Stimulated activated CD4-positive, alpha-beta T cell treated with anti-CD3 and anti-CD28 coated beads, TNF-alpha, amount 100 ng/mL, for 24 hours (primary cell): ENCODE measurements at places on chromosomes 1 and 21.
A peak's percentile ranks its signal among the peaks of the same experiment; 100 is the strongest.

DNA sequence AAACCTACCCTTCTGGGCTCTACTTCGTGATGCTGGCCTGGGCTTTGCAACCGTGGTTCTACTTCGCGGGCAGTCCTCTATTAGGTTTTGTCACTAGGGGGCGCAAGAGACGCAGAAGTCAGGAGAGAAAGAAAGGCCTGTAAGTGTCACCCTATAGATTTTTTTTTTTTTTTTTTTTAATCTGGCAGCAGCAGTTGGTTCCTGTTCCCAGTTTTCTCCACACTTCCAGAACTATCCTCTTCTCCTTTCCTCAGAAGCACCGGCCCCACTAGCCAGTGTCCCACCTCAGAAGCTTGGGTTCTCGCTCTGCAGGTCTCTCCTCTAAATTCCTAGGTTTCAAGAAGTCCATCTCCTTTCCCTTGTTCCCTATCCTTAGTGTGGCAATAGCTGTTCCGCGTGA is 9.1 kb upstream of the LCE2D start:
- peak; percentile 13 for DNase-seq

GRCh38 chr1:77014073-77014788 is 147.0 kb downstream of the ST6GALNAC5 start:
- DNase-seq, result no peak

GRCh38 chr1:29126198-29126597 is 2.5 kb upstream of the TMEM200B start:
- DNase-seq, result no peak

- DNase-seq, result no peak
Measured at GRCh38 chr1:165893507-165893906, 66.1 kb downstream of the UCK2 start.

- no peak for DNase-seq
Measured at GRCh38 chr1:52670604-52671003, 27.5 kb downstream of the COA7 start.

DNA sequence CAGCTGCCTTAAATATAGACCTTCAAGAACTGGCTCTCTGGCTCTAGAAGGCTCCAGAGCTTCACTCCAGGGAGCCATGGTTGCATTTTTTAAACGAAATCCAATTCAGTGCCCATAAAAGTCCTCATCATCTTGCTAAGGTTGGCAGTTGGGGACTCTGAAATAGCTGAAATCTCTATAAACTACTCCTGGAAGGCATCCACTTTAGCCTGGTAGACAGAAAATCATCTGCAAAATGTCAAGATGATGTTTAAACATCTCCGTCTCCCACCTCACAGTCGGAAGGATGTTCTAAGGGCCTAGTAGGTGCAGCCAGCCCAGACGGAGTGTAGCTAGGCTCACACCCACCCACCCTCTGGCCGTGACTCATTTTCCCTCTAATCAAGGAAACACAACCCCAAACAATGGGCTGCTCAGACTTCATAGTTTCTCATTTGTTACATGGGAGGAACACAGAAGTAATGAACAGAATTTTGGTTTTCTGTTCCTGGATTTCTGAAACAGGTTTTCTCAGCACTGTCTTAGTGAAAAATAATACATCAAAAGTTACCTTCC is 235.4 kb upstream of the KAZN start:
- no peak for DNase-seq

- no peak for DNase-seq
Measured at GRCh38 chr1:214076708-214077065, 88.9 kb downstream of the PROX1 start.

DNA sequence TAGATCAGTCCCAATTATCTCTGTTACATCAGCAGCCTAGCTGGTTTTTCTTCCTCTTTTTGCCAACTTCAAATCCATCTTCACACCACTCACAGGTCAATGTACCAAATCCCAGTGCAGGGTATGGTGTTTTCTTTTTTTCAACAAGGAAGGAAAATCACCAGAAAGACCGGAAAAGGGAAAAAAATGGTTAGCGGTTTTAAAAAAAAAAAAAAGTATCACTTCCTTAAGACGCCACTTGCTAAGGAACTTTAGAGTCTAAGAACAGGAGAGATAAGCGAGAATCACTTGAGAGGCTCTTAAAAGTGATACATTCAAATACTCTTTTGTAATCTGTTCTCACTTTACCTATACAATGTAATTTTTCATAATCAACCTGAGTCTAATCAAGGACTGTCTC is 3.1 kb upstream of the OR10J1 start:
- no peak for DNase-seq

DNA sequence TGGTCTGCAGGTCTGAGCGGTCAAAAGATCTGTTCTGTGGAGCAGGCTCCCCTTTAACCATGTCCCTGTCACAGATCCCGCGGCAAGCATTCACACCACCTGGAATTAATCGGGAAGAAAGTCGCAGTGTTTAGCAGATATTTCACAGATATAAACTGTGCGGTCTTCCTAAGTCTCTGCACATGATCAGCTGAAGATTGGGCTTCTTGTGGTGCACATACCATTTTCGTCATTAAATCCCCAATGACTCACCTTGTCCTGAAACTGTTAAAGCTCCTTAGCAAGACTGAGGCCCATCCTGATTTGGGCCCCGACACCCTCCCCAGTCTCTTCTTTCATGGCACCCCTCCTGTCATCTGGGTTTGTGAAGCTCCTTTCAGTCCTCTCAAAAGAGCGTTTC is 158.8 kb downstream of the KIF26B start:
- no peak for DNase-seq

DNA sequence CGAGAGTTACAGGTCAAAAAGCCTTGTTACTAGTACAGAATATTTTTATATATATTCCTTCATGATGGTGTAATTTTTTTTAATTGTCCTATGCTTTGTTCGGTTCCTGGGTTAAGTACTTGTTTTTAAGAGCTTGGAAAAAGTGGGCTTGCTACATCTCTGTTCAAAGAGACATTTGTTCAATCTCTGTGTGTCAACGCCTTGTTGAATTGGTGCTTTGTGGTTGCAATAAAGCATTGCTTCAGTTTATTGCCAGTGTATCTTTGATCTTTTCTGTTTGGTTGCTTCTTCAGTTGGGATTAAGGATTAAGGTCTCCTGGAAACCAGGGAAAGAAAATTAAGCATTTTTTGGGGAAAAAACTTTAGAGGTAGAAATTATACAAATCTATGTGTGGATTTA is 47.7 kb upstream of the DNASE2B start:
- no peak for DNase-seq

- DNase-seq, result no peak
Measured at GRCh38 chr1:16151196-16151994, 4.5 kb downstream of the EPHA2 start.

DNA sequence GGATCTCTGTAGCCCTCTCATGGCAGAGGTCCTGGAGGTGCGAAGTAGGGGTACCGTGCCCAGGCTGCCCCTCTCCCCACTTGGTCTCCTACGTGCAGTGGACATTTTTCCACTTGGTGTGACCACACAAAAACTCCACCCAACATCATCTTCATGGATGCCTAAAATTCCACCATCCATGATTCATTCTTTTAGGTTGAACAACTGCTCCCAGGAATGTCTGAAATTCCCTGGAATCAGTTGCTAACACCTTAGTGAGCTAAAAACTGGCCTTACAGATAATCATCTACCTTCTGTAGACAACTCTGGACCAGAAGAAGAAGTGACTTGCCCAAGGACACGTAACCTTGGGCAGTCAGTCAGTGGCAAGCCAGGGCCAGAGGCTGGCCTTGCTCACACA is 32.1 kb upstream of the CLIC4 start:
- no peak for DNase-seq

DNA sequence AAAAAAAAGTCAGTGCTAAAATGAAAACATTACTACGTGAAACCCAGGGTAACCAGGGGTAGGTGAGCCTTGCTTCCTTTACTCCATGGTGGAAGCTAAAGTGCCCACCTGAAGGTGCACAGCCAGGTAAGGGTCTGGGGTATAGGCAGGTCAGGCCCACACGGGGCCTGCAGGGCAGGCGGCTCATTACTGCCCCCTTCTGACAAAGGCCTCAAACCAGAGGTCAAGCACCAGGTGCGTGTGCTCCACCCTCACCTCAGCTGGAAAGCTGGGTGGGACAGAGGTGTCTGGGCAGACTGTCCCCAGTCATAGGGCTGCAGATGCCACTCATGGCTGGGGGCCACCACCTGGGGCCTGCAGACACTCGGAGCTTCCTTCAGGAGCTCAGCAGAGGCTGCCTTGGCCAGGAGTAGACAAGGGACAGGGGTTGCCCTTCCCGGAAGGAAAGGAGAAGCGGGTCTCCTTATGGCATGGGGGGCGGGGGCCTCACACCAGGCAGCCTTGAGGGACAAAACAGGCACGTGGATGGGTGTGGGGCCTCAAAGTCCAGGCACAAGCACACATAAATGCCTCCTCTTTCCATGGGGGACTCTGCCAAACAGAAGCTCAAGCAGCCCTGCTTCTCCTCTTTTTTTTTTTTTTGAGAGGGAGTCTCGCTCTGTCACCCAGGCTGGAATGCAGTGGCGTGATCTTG is 36.2 kb downstream of the ACOT7 start:
- no peak for DNase-seq

DNA sequence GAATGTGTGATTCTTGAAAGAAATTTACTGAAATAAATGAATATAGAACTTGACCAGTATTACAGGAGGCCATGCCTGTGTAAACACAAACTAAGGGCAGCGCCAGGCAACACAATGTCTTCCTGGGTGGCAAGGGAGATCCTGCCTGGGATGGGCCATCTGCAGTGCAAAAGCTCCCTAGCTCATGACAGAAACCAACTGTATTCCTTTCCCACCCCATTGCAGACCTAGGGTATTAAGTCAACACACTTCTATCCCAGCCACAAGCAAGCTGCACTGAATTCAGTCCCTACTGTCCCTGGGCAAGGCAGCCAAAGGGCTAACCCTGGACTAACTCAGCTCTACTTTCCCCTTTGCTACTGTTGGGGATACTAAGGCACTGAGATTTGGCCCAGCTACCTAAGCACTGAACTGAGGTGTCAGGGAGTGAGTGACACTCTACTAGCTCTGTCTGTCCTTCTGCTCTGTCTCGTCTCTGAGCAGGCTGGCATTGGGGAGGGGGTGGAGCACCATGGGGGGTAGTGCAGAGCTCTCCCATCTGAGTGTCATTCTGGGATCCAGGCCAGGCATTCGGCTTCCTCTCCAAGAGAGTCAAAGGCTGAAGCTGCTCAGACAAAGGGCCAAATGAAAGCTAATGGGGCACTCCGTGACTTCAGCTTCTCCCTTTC is 2.5 kb downstream of the INKA2 start:
- no peak for DNase-seq

- DNase-seq, result no peak
Measured at GRCh38 chr1:232942413-232943294, 7.8 kb upstream of the NTPCR start.

DNA sequence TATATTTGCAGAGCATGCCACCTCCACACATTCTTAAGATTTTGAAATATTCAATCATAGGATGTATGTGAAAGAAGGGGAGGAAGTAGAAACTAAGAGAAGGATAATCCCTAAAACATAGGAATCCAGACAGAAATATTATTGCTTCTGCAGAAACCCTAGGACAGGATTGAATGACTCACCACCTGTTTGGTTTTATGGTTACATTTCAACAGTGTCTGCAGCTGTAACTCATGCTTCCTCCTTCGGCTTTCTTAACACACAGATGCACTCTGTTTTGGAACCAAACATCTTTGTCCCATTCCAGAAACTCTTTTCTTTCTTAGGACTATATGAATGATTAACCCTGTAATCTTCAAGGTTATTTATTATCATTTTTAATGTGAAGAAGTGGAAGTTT is 20.7 kb downstream of the RGS7 start:
- DNase-seq, result no peak

GRCh38 chr1:87329051-87329525 is 408 bp downstream of the LMO4 start:
- DNase-seq, result no peak

DNA sequence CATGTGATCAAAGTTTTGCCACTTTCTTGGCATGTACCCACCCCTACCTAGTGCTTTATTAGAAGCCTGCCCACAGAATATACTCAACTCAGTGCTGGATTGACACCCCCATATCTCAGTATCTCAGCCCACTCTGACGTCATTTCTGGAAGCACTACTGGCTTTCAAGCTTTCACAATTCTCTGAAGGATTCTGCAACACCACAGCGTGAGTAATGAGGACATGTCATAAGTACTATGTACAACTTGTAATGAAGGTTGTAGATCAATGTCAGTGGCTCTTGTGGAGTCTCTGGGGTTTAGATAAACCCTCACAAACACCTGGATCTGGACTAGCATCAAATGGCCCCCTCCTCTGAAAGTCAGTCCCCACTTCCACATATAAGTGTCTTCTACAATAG is 57.2 kb downstream of the TNFSF4 start:
- DNase-seq, result no peak

- peak; percentile 23 for DNase-seq
Measured at GRCh38 chr1:150150133-150151021, 661 bp downstream of the PLEKHO1 start.

- DNase-seq, result no peak
Measured at GRCh38 chr1:22636353-22636752, at the start of gene C1QA. C1QA (plus strand) TSS chr1:22636628; CDS start chr1:22637617, 989 bp downstream.

DNA sequence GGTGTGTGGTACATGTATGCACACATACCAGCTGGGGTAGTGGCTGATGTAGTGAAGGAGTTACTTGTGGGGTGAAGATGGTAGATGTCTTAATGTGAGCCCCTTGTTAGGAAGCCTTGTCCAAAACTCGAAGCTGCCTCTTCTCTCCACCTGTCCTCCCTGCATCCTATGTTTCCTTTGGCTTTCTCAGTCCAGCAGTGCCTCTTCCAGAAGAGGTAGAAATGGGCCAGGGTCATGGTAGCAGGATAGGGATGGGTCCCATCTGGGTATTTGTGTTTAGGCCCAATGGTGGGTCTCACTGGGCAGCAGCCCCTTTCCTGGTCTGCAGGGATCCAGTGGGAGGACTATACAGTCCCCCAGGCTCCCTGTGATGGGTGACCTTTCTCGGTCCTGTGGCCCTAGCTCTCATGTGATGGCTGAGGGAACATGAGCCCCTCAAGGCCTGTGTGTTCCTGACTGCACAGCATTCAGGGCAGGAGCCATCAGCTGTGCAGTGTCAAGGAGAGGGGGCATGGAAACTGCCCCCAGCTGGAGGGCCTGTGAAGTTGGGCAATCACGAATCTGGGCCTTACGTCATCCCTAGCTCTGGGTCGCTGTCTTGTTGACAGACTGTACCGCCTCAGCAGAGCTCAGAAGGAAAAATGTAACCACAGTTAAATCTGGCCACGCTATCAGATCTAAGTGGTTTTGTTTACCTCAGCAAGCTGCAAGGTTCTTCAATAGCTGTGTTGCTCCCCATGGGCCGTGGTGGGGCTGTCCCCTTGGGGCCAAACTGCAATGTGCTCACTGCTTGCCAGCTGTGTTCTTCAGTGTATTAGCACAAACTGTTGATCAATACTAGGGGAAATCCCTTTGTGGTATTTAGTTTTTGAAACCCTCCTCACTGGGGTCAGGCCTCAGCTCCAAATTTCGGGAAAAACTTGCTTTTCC is 82.7 kb downstream of the NOS1AP start:
- DNase-seq, result no peak

DNA sequence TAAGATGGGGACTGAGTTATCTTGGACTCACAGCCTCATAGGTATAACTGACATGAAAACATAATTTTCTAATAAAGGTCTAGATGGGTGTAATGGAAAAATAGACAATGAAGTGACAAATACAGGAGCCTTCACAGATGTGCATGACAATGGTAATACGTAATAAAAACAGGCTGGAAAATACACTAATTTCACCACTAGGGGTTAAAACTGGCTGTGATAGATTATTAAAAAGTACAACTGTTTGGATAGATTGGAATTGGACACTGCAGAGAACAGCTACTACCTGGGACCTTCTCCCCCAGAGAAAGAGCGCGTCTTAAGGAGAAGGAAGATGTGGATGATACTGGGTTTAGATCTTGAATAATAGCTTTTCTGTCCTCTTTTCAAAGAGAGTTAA is 9.8 kb downstream of the KAZN start:
- DNase-seq, result no peak
